ENCODE measurements at places on chromosomes 2 and 18.

- DNase-seq = no peak
Measured at GRCh38 chr18:23824669-23825068, 135.4 kb downstream of the LAMA3 start.

DNA sequence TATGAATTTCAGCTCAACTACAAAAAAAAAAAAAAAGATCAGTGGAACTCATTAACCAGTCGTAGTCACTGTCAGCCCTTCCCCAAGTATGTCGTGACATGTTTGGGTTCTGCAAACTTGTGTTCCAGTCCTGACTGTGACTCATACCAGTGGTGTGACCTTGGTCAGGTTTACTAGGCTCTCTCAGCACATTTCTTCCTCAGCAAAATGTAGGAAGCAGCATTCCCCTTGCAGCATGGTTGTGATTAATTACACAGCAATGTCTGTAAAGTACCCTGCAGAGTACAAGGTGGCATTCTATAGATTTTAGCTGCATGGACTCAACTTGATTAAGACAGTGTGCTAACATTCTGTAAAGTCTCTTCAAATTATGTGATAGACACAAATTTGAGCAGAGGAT, 156.9 kb downstream of the LAMA1 start:
- no peak for DNase-seq

DNA sequence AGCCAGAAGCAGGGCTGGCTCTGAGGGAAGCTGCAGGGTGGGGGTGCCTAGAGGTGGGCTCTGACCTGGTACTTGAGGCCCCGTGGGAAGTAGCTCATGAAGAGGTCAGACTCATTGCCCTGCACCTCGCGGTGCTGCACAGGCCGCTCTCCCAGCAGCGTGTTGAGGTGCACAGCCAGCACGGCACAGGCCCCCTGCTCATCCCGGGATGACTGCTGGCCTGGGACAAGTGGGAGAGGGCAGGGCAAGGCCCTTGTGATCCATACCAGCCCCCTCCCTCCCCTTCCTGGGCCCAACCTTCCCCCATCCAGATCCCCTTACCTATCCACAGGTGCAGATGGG, 8.7 kb downstream of the CAPG start:
- no peak for DNase-seq

DNA sequence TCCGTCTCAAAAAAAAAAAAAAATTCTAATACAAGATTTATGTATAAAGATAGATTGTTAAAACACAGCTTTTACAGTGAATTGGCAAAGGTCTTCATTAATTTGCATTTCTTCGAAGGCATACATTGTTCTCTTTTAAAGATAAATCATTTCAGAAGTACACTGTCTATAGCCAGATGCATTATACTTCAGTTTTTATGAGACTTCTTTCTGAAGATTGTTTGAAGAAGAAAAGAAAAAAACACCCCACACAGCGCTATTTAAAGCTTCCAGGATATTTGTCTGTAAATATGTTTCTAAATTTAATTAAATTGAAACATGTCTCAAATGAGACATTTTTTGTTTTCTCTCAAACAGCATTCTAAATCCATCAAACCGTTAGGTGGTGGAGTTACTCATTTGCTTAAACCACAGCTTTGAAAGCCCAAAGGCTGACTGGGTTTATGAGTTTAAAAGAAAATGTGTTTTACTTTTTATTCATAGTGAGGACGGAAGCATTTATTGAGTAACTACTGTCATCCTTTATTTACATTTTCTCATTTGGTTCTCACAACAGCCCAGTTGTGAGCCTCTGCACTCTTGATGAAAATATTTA, 42.4 kb upstream of the C1GALT1C1L start:
- DNase-seq = no peak

DNA sequence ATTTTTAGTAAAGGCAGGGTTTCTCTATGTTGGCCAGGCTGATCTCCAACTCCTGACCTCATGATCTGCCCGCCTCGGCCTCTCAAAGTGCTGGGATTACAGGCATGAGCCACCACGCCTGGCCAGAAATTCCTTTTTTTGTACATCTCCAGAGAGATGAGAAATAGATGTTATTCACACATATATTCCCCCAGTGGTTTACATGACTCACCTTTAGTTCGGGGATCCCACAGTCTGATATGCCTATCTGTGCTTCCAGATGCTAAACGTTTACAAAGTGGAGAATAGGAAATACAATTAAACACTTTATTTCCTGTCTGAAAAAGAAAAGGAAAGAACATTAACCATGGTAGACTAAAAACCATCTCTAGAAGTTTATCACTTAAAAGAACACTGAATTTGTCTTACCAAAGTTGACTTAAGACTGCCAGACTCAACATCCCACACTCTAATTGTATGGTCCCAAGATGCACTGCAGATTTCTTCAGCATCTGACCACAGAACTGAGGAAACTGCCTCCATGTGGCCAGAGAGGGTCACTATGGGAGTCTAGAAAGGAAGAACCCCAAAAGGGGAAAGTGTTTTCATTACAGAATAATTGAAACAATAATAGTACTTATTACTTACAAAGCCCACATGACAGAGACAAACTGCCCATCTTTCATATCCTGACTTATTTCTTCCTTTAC, 12.6 kb upstream of the ICA1L start:
- no peak for DNase-seq

GRCh38 chr18:50194631-50195532, at the start of gene MYO5B:
Gene MYO5B, minus strand, starts transcription at chr18:50195147. Its CDS starts 354 bp downstream, at chr18:50194793.
- DNase-seq = no peak

GRCh38 chr2:74222300-74222650, 23.9 kb downstream of the MTHFD2 start:
- DNase-seq = no peak

- DNase-seq = no peak
Measured at GRCh38 chr2:228649447-228649846, 468.0 kb upstream of the SPHKAP start.

DNA sequence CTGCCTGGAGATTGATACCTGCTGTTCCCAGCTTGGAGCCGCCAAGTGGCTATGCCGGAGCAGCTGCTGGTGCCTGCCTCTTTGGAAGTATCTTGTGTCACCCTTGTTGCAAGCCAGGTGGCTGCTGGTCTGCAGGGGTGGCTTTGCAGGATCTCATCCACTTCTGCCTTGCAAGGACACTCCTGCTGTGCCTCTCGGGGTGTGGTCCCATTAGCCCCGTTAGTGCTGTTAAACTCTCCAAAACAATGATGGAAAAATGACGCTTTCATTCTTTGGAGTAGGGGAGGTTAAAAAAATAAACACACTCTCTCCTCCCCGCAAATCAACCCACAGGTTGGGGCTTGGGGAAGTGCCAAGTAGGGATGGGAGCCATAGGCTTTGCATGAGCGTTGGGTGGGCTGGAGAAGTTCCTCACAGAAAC, 352.8 kb downstream of the RNF144A start:
- no peak for DNase-seq

DNA sequence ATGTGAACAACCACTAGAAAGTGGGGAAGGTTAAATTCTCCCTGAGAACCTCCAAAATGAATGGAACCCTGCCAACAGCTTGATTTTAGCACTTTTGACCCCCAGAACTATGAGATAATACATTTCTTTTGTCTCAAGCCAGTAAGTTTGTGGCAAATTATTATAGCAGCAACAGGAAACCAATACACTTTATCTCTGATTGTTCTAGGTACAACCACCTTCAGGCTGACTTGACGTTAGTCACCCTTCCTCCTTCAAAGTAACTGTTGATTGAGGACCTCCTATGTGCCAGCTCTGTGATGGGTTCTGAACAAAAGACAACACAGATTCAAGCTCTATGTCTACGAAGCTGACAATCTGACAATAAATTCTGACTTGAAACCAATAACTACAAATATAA, 318.9 kb downstream of the NCKAP5 start:
- no peak for DNase-seq

GRCh38 chr18:3827236-3827845, 377.4 kb downstream of the TGIF1 start:
- peak; percentile 98 for DNase-seq

DNA sequence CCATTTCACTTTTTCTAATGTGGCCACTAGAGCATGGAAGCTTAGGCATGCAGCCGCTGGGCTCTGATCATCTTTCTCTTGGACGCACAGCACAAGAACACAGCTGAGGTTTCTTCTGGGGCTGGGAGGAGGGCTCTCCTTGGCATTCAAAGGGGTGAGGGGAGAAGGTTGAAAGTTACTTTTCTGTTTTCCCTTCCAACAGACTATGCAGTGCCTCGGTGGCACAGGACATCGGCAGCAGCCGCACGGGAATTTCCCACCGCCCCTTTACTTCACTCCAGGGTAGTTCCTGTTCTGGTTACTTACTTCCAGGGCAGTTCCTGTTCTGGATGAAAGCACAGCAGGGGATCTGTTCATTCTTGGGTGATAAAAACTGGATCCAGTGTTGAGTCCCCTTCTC, 18.9 kb upstream of the MAL start:
- DNase-seq = no peak

DNA sequence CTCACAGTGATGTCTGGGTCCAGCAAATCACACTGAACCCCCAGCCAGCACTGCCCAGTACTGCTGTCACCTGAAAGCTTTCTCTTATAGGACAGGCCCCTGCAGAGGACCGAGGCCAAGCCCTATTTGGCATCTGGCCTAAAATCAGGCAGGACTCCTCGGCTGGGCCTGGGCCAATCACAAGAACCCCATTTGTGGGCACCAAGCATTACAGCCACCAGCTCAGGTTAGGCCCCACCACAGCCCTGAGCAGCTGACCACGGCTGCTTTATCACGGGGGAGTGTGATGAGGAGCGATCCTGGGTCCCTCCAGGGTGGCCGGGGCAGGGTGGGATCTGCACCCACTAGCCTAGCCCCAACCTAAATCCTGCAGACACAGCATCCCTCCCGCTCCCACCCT, 8.2 kb downstream of the BIN1 start:
- no peak for DNase-seq

- no peak for DNase-seq
Measured at GRCh38 chr18:28366676-28367075, 189.7 kb upstream of the CDH2 start.

DNA sequence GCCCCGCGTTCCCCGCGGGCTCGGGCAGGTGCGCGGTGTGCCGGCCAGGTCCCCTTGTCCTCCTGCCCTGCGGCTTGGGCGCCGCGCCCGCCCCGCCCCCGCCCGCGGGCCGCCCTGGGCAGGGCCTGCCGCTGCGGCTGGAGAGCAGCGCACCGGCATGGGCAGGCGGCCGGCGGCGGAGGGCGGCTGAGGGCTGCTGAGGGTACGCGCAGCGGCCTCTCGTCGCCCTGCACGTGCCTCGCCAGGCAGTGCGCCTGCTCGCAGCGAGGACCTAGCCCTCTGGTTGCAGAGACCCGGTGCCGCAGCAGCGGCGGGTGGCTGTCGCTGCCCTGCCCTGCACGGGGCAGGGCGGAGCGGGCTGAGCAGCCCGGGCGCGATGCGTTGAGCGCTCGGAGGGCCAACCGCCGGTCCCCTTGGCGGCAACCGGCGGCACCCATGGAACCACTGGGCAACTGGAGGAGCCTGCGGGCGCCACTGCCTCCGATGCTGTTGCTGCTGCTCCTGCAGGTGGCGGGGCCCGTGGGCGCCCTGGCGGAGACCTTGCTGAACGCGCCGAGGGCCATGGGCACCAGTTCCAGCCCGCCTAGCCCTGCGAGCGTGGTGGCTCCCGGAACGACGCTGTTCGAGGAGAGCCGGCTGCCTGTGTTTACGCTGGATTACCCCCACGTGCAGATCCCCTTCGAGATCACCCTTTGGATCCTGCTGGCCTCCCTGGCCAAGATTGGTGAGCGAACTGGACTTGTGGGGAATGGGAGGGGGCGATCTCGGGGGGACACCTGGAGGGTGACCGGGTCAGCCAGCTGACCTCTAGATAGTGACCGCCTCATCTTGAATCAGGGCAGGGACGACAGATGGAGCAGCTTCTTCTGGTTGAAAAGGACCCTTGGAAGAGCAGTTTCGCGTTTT, at the start of gene SLC9A2:
Gene SLC9A2 (plus strand): TSS at position 140 of the 906 bp plus-strand sequence. CDS start 296 bp downstream, at position 436.
- no peak for DNase-seq

- no peak for DNase-seq
Measured at GRCh38 chr2:8857709-8858108, 20.3 kb upstream of the KIDINS220 start.
